Ovary (tissue), 10 donors: ENCODE measurements at places on chromosomes 3 and 15.

DNA sequence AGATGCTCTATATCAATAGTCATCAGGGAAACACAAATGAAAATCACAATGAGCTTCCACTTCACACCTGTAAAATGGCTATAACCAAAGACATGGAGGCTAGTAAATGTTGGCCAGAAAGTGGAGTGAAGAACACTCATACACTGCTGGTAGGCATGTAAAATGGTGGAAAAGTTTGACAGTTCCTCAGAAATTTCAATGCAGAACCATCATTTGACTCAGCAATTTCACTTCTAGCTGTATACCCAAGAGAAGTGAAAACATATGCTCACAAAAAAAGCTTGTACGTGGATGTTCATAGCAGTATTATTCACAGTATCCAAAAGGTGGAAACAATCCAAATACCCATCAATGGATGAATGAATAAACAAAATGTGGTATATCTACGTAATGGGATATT, 19.2 kb upstream of the TOP2B start:
- DNase-seq = no peak

DNA sequence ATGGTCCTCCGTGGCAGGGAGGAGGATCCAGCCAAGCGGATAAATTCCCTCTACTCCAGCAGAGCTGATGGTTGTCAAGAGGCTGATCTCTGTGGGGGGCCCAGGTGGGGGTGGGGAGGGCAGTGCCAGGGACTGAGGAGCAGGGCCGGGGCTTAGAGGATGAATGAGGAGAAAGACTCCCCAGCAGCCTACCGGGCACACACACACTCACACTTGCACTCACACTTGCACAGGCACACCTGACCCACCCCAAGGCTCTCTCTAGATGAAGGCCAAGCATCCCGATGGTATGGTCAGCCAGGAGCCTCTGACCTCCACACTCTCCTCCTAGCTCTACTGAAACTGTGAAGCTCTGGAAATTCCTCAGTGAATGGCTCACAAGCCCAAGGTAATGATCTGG, 131.3 kb upstream of the PRR20G start:
- DNase-seq = no peak

DNA sequence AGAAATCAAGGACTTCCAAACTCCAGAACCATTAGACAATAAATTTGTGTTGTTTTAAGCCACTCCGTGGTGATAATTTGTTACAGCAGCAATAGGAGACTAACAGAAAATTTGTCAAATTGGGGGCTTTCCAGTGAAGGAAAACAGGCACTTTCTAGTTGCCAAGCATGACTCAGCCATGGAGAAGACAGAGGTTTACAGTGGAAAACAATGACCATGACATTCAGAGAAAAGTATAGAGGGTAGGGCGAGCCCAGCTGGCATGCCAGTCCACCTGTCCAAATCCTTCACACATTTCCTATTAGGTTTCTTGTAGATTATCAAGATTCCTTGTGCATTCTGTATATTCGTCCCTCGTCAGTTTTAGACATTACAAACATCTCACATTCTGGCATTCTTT, 24.9 kb downstream of the SLCO2A1 start:
- DNase-seq = no peak

DNA sequence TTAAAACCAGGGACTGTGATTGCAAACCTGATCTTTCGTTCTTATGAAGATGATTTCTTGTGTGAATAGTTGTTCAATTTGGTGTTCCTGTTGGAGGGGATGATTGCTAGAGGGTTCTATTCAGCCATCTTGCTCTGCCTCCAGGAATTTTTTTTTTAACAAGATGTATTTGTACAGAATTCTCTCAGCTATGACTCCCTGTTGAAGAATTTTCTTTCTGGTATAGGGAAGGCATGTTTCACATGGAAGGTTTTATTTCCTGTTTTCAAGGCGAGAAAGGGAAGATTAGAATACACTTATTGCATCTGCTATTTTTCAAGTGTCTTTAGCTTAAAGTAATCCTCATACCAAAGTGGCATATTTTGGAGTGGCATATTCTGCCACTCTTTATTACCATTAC, 5.6 kb upstream of the LRRC34 start:
- DNase-seq = no peak

DNA sequence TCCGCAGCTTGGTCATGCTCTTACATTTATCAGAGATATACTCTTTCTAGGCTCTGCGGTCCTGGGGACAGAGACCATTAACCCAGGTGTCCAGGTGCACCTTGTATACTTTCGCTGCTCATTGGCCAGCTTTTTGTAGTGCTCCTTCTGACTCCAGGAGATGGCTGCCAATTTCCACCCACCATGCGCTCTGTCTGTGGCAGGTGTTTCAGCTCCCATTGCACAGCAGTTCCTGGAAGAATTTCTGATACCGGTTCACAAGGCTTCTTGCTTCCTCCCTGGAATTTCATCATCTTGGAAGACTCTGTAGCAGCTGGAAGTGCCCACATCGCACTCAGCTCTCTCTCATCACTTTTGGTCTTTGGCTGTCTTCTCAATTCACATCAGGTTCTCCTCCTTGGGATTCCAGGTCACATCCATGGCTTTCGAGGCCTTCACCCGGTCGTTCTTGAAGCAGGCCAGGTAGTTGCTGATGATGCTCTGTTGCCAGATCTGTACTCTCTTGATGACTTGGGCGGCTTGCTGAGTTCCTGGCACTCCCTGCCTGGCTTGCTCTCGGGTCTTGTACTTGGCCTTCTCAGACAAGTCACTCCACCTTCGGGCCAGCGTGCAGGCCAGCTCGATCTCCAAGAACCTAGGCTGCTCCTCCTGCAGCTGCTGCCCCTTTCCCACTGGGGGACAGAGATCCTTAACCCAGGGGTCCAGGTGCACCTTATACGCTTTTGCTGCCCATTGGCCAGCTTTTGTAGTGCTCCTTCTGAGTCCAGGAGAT, 41.1 kb upstream of the ARL8B start:
- DNase-seq = no peak

DNA sequence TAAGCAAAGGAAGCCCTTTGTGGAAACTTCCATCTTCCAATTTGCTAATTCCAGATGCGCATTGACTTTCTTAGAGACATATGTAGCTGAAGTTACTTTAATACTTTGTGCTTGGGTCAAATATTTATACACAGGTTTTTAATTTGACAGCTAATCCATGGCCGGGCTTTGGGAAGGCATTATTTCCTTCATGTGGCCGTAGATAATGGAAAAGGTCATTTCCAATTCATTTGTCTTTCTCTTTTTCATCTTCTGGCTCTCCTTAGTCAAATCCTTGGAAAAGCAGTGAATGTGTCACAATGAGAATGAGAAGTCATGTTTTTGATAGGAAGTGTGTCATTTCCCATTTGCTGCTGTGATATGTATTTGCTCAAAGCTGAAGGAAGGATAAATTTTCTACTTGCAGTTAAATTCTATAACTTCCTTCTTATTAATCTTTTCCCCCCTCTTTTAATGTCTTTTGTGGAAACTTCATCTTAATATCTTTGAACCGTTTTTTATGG, 323.3 kb downstream of the CLSTN2 start:
- no peak for DNase-seq

- no peak for DNase-seq
These were observed 689.9 kb upstream of the SEMA6D start for GRCh38 chr15:47027322-47027946.

GRCh38 chr15:77112838-77113504, 42.1 kb upstream of the TSPAN3 start:
- no peak for DNase-seq
